ENCODE measurements at places on chromosomes 6 and 20. TPM values are rescaled to one million over a fixed set of nuclear protein-coding genes. Genes with fewer than 3 reads are reported as not detected.

GNL1 gene
- total RNA-seq: 42.9 TPM

TCF21 gene
- total RNA-seq: not detected

RNF217 gene
- total RNA-seq: 29.0 TPM

RCAN2 gene
- total RNA-seq: 0.13 TPM

PTPRT gene
- total RNA-seq: not detected

TAGAP gene
- total RNA-seq: not detected

FOXC1 gene
- 28.7 TPM for total RNA-seq

DST gene
- 439 TPM for total RNA-seq

ACTL10 gene
- total RNA-seq: 2.7 TPM

PLN gene
- not detected for total RNA-seq

FAM217A gene
- total RNA-seq: not detected

DDX39B gene
- total RNA-seq: 468 TPM

ACSS1 gene
- 9.8 TPM for total RNA-seq

CDH4 gene
- total RNA-seq: 5.7 TPM

VSTM2L gene
- not detected for total RNA-seq

FOXQ1 gene
- total RNA-seq: under 0.01 TPM

RAET1E gene
- 0.43 TPM for total RNA-seq

BPIFB4 gene
- not detected for total RNA-seq

DIDO1 gene
- 50.9 TPM for total RNA-seq

BMP7 gene
- total RNA-seq: not detected

SLC17A3 gene
- total RNA-seq: not detected

RAET1G gene
- total RNA-seq: 0.27 TPM

TMEM244 gene
- not detected for total RNA-seq

TUBB2B gene
- total RNA-seq: 2.0 TPM

SLC24A3 gene
- total RNA-seq: not detected

HCK gene
- total RNA-seq: not detected

MAN1A1 gene
- 58.8 TPM for total RNA-seq

DBNDD2 gene
- total RNA-seq: 14.1 TPM

BCLAF1 gene
- total RNA-seq: 268 TPM

CASP8AP2 gene
- 29.3 TPM for total RNA-seq

ULBP1 gene
- total RNA-seq: 0.43 TPM

SGK2 gene
- total RNA-seq: 0.53 TPM

SSTR4 gene
- not detected for total RNA-seq

METTL24 gene
- total RNA-seq: not detected

GUCA1A gene
- total RNA-seq: not detected

HIVEP2 gene
- total RNA-seq: 3.6 TPM

MRPL2 gene
- 24.6 TPM for total RNA-seq

TRIM10 gene
- not detected for total RNA-seq

PPP1R14C gene
- total RNA-seq: not detected

RBM38 gene
- total RNA-seq: 22.6 TPM

BPIFB1 gene
- not detected for total RNA-seq

RIMS1 gene
- 0.93 TPM for total RNA-seq

WFDC5 gene
- total RNA-seq: not detected

GTSF1L gene
- total RNA-seq: not detected

OLIG3 gene
- total RNA-seq: not detected

PTGIS gene
- 1.3 TPM for total RNA-seq

NR2E1 gene
- not detected for total RNA-seq

RBPJL gene
- not detected for total RNA-seq

CAPN11 gene
- 1.6 TPM for total RNA-seq

GSTA5 gene
- total RNA-seq: not detected

COX4I2 gene
- not detected for total RNA-seq

CCDC170 gene
- total RNA-seq: under 0.01 TPM

LY6G6F gene
- total RNA-seq: not detected

C20orf204 gene
- total RNA-seq: 2.1 TPM
